ENCODE measurements at places on chromosomes 2 and 18. TPM values are rescaled to one million over a fixed set of nuclear protein-coding genes. Genes with fewer than 3 reads are reported as not detected.

LYPD1 gene
- 4.1 TPM for total RNA-seq

STAMBP gene
- total RNA-seq, result 32.1 TPM

SERPINB3 gene
- not detected for total RNA-seq

VWA3B gene
- not detected for total RNA-seq

- no peak for DNase-seq
Observed at GRCh38 chr2:120177001-120177621, 46.1 kb downstream of the TMEM185B start.

DNA sequence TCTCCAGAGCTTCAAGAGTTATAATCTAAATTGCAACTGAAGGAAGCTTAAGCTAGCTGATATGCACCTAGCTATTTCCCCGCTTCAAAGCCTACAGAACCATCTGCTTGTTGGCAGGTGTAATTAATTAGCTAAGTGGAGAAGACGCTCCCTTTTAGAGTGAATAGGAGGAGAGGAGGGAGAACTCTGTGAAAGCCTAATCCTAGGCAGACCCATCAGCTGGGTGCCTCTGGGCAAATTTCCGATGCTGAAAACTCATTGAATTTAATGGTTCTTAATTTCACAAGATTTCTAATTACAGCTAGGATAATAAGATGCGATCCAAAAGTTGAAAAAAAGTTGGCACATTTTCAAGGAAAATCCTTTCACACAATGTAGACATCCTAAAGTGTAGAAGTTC is 735.9 kb downstream of the ERBB4 start:
- DNase-seq, result no peak

GRCh38 chr2:176999301-176999700 is 213.3 kb upstream of the HNRNPA3 start:
- no peak for DNase-seq
